ENCODE measurements at places on chromosomes 7 and 10. TPM values are rescaled to one million over a fixed set of nuclear protein-coding genes. Genes with fewer than 3 reads are reported as not detected.

Gene TMEM184A
- total RNA-seq = not detected

Gene CD36
- total RNA-seq = 533 TPM

Gene NRAP
- total RNA-seq = 27.1 TPM

Gene TMEM139
- total RNA-seq = 1.0 TPM

Gene SEMA3D
- 25.1 TPM for total RNA-seq

Gene STEAP1B
- 4.7 TPM for total RNA-seq

Gene LBX1
- total RNA-seq = 3.1 TPM

Gene MPP7
- 5.7 TPM for total RNA-seq

Gene SEMA3E
- total RNA-seq = 1.0 TPM

Gene PRSS37
- total RNA-seq = not detected

Gene GPNMB
- total RNA-seq = 49.6 TPM

Gene NODAL
- not detected for total RNA-seq

Gene ATXN7L1
- total RNA-seq = 6.3 TPM

Gene SEPTIN7
- 157 TPM for total RNA-seq

Gene MALSU1
- 95.5 TPM for total RNA-seq

Gene APBB1IP
- total RNA-seq = 4.2 TPM

Gene GBX1
- not detected for total RNA-seq

Gene SP8
- total RNA-seq = not detected

Gene FBXL13
- 3.7 TPM for total RNA-seq

Gene C10orf67
- under 0.01 TPM for total RNA-seq

Gene LEP
- under 0.01 TPM for total RNA-seq

Gene TRPV5
- not detected for total RNA-seq

Gene TPK1
- 7.3 TPM for total RNA-seq

Gene PSTK
- total RNA-seq = 5.7 TPM

Gene FAM25G
- total RNA-seq = not detected

Gene ZNF467
- 2.1 TPM for total RNA-seq

Gene SLC13A4
- total RNA-seq = not detected

Gene LOXL4
- total RNA-seq = 4.2 TPM

Gene CFAP69
- total RNA-seq = 2.6 TPM

Data from skeletal muscle tissue (tissue), 5 donors.